NCI-H2081 treated with DMSO at 0.1 percent for 48 hours (cell line): ENCODE measurements at places on chromosomes 7 and 10.

DNA sequence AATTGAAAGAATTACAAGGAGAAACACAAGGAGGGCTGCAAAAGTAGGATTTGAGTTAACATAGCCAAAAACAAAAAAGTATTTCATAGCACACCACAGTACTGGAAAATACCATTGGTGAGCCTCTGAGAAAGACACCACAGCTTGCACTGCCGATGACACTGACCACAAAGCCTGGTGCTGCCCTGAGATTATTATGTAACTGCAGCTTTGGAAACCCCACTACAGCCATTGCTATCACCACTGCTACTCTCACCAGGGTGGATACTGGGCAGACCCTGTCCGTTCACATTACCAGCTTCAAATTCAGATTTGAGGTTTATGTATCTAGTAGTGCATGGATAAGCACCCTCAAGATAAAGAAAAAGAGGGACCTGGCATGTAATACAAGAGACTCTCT, 1246.7 kb upstream of the SORCS1 start:
- DNase-seq: no peak

- no peak for DNase-seq
Observed at GRCh38 chr10:5811387-5811821, 1.8 kb downstream of the GDI2 start.

GRCh38 chr10:95864906-95865813, 42.6 kb upstream of the CC2D2B start:
- DNase-seq: no peak

DNA sequence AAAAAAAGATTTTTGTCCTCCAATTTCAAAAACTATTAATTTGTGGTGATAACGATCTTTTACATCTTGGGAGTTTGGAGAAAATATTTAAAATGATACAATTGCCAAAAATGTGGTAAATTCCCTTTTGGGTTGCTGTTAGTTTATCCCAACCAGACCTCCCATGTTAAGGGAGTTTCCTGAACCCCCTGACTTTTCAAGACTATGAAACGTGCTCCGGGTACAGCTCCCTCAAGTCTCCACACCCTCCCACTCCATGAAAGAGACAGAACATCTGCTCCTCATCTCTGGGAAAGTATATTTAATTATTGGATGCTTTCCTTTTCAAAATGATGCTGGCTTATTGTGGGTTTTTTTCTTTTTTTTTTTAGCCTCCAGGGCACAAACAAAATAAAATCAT, 534.6 kb upstream of the NRP1 start:
- DNase-seq: no peak

GRCh38 chr10:102599565-102600327, 44.5 kb upstream of the TRIM8 start:
- no peak for DNase-seq

GRCh38 chr10:68082872-68083271, 7.8 kb upstream of the HERC4 start:
- DNase-seq: no peak

DNA sequence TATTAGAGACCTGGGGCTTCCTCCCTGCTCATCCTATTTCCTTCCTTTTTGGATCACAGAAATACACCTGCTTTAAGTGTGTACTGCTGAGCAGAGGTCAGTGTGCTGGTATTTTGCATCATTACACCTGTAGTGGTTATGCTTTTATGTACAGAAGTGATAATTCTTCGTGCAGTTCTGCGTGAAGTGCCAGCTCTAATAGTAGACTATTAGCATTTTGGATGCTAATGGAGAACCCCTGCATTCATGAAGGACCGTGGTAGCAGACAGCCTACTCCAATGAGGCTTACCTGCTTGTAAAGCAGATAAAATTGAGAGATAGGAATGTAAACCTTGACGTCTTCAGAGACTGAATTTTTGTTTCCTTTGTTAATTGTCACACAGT, 114.3 kb downstream of the CDK14 start:
- no peak for DNase-seq
